ENCODE measurements at places on chromosomes 4 and X.

GRCh38 chr4:102299354-102300107 lies 45.8 kb downstream of the SLC39A8 start:
- peak; percentile 75 for DNase-seq

DNA sequence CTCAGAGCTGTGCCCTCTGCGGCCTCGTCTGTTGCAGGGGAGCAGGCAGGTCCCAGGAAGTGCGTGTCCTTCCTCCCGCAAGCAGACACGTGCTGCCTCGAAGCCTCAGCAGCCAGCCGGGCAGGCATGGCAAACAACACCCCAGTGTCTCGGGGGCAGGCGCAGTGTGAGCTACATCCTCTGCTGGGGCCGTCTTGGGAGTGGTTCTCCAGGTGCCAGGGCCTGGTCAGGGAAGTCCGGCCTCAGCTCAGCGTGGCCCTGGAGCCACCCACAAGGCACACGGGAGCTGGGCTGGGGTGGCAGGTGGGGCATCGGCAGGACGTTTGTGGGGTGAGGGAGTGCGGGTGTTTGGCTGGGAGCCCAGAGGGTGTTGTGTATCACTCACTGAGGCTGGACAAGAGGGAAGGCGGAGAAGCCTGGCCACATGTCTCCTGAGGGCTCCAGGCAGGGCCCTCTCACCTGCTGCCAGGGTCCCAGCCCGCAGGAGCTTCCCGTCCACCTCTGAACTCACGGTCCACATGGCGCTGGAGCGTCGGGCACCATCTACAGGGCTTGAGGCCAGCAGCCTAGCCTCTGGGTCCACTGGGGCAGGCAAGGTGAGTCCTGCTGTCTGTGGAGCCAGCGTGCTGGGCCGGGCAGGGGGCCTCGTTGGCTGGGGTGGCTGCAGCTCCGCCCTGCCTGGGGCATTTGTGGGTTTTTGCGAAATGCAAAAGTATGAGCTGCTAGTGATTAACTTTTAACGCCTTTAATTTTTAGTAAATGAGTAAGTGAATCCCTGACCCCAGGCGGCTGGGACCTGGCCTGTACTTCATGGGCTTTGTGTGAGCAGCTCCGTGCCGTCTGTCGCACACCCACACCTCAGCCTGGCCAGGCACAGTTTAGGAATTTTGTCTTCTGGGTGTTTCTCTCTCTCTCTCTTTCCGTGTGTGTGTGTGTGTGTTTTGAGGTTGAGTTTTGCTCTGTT lies 17.3 kb upstream of the UVSSA start:
- DNase-seq: no peak

GRCh38 chr4:147891476-147892115 lies 159.7 kb downstream of the ARHGAP10 start:
- no peak for DNase-seq

GRCh38 chr4:138835832-138836533 lies 179.6 kb upstream of the NOCT start:
- peak; percentile 41 for DNase-seq

GRCh38 chrX:105820247-105820646 lies 2.1 kb upstream of the NRK start:
- no peak for DNase-seq

- no peak for DNase-seq
Measured at GRCh38 chrX:130114141-130114588, 3.9 kb upstream of the ELF4 start.

DNA sequence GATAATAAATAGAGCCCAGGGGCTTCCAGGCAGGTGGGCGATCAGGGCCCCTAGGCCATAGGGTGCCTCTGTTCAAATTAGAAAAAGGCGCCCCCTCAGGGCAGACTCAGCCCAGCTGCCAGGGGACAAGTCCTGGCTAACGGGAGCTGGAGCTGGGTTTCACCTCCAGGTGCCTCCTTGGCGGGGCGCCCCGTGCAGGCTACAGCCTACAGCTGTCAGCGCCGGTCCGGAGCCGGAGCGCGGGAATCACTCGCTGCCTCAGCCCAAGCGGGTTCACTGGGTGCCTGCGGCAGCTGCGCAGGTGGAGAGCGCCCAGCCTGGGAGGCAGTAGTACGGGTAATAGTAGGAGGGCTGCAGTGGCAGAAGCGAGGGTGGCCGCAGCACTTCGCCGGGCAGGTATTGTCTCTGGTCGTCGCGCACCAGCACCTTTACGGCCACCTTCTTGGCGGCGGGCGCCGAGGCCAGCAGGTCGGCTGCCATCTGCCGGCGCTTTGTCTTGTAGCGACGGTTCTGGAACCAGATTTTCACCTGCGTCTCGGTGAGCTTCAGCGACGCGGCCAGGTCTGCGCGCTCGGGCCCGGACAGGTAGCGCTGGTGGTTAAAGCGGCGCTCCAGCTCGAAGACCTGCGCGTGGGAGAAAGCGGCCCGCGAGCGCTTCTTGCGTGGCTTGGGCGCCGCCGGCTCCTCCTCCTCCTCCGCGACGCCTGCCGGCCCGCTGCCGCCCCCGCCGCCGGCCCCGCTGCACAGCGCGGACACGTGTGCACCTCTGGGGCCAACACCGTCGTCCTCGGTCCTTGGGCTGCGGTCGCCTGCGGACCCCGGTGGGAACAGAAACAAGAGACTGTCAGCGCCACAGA lies 2.4 kb downstream of the NKX3-2 start:
- no peak for DNase-seq

DNA sequence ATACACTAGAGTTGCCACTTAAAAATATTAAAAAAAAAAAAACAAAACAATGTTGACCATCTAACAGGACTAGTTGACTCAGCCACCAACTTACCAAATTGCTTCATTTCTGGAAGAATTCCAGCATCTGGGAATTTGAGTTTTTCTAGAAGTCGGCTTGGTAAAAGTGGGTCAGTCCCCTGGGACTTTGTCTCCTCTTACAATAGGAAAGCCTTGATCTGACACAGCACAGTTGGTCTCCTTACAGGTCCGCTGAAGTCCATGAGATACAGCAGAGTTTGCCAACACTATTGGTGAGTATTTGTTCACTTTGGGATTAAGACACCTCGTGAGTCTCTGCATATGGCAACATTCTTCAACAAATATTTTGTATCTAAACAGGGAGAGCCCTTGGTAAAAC lies 18.2 kb upstream of the DDIT4L start:
- DNase-seq: peak; percentile 38

DNA sequence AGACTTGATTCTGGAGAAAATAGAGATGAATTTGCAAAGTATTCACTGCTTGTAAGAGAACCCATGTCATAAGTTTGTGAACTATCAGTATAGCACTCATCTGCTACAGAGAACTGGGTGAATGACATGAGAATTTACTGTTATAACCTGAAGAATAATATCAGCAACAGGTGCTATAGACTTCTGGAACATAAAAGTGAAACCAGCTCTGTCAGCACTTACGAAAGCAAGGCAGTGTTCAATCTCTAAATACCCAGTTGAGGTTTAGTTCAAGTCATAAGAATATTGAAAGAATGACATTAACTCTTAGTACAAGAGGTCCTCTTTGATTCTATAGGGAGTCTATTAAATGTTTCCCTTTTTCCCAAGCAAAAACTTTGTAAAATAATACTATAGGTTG lies 232.9 kb upstream of the ANKRD50 start:
- no peak for DNase-seq

All from fibroblast of pulmonary artery (primary cell).